ENCODE measurements at places on chromosomes 7 and 10.

DNA sequence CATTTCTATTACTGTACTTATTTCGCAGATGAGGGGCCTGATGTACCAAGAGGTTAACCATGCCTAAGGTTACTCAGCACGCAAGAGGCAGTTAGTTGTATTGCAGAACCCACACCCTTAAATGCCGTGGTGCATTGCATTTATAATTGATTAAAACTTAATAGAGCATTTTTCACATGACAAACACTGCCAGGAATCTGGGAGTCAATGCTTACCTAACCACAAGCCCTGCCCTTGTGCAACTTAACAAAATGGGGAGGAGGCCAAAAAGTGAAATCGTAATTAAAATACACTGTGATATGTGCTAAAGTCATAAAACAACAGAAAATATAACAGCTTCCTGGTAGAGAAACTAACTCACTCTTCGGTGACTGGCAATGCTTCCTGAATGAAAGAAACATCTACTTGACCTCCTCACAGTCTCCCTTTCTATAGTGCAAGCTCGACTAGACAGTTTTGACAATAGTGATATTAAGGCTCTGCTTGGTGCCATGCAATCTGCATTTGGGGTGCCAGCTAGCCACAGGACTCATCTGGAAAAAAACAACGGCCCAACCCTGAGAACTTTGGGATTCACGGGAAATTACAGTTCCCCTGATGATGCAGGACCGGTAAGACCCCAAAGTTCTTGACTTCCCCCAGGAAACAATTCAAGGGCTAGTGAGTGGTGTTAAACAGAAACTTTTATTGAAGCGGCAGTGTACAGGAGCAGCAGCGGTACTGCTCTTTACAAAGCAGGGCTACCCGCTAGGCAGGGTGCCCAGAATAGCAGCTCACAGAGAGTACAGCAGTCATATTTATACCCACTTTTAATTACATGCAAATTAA is 612.4 kb downstream of the TNS3 start:
- DNase-seq: no peak

DNA sequence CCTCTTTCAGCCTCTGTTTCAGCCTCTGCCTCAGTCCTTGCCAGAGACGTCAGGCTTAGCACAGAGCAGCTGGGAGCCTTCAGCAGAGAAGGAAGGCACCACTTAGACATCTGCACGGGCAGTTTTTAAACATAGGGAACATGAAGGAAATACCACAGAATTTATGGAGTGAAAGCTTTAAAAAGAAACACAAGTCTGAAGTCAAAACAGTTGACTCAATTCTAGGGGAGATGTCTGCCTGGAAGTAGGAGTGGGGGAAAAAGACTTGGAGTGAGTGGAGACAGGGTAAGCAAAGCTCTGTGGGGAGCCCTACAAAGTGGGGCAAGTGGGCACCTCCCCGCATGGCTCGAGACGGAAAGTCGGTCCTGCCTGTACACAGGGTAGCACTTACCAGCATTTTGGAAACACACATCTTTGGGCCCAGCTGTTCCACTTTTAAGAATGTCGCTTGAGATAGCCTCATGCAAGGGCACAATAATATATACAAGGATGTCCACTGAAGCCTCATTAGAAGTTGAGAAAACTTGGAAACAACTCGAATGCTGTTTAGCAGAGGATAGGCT is 5.0 kb upstream of the TBXAS1 start:
- DNase-seq: no peak

- no peak for DNase-seq
Measured at GRCh38 chr10:57628592-57629284, 639.0 kb downstream of the IPMK start.

GRCh38 chr7:139854803-139855497 is 25.9 kb downstream of the TBXAS1 start:
- no peak for DNase-seq

GRCh38 chr7:157371296-157371695 is 34.5 kb downstream of the DNAJB6 start:
- no peak for DNase-seq

- no peak for DNase-seq
Measured at GRCh38 chr7:23530405-23530804, 1.4 kb downstream of the TRA2A start.

- DNase-seq: no peak
Measured at GRCh38 chr10:117134056-117134305, 4.1 kb downstream of the VAX1 start.

DNA sequence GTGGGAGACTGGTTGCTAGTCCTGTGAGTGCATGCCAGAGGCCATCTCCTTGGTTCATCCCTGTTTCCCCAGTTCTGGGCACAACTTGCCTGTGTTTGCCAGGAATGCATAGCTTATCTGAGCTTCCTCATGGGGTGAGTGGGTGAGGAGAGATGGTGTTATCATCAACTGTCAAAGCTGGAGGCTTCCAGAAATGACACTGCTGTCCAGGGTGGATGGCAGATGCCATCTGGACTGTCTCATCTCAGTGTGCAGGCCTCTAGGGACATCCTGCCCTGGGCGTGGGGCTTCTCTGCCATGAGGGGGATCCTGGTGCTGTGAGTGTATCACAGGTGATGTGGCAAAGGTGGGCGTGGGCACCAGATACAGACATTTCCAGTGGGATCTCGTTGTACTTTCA is 328.6 kb downstream of the DPP6 start:
- no peak for DNase-seq

GRCh38 chr7:117296066-117296465 is 26.8 kb downstream of the WNT2 start:
- no peak for DNase-seq

- no peak for DNase-seq
Measured at GRCh38 chr7:64733550-64734240, 60.5 kb upstream of the ZNF138 start.

DNA sequence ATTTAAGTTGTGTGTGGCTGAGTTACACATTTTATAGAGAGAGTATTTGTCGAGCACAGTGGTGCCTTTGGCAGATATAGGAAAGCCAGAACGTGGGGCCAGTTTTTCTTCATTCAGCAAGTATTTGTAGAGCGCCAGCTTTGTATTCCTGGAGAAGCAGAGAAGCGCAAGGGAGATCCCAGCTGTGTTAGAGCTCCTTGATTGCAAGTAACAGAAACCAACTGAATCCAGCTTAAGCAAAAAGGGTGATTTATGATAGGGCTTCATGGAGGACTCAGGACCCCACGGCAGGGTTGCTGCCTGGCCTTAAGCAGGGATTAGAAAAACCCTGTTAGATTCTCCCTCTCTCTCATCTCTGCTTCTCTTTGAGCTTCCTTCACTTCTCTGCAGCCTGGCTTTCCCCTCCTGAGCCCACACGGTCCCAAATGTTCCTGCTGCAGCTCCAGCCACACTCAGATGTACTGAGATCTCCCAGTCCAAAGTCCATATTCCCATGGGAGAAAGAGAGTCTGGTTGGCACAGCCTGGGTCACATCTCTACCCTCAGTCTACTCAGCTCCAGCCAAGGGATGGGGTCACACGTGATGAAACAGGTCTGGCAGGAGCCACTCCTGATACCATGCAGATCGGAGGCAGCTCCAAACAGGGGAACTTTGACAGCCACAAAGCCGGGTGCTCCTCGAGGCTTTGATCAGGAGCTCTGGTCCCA is 16.7 kb downstream of the UBTD1 start:
- no peak for DNase-seq

- no peak for DNase-seq
Measured at GRCh38 chr7:112350585-112350984, 99.7 kb upstream of the IFRD1 start.

DNA sequence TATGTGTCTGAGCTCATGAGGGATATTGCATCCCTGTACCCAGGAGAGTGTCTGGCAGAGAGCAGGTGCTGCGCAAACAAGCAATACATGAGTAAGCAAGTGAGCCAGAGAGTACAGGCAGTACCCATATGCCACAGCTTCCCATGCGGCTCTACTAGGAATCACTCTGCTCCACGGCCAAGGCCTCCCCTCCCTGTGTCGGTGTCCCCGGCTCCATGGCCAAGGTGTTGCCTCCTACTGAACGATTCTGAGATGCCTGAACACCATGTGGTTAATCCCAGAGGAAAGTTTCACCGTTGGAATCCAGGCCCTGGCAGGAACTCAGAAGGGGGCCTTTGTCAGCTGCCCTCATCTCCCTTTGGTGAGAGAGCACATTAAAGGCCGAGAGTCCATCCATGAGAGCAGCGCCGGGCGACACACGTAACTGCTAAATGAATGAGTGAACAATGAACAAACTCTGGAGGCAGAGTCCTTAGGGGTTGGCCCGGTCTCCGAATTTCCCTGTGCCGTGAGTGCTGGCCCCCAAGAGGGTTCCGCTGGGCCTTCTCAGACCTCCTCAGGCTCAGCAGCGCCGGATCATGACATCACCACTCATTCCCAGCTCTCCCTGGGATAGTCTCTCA is 136.0 kb upstream of the FAM20C start:
- no peak for DNase-seq

DNA sequence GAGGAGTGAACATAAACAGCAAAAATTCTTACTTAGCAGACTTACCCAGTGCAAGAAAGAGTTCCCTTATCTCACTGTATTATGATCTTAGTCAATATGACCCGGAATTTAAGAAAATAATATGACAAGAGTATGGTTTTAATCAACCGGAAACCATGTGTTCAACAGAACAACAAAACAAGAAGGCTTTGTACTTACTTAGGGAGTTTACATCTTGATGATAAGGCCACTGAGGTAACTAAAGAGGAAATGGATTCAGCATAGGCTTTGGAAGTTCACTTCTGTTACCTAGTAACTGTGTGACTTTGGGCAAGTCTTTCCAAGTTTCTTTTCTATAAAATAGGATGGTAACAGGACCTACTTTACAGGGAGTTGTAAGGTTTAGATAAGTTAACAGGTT is 7.4 kb upstream of the FAS start:
- no peak for DNase-seq

GRCh38 chr7:47531584-47532492 is 50.1 kb downstream of the TNS3 start:
- DNase-seq: no peak

DNA sequence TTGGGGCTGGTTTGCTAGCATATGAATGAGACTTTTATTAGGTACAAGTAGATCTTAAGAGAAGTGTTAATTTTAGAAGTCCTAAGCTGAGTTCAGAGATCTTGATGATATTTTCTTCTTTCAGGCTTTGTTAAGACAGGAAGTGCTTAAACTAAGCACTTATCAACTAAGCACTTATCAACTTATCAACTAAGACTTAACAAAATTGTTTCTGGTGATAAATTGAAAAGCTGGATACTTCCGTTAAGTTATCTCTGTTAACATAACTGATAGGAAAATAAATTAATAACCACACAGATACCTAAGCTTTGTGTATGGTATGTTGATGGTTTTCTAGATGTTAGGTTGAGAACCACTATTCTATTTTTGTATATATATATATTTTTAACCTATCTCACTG is 113.7 kb downstream of the PHTF2 start:
- no peak for DNase-seq

DNA sequence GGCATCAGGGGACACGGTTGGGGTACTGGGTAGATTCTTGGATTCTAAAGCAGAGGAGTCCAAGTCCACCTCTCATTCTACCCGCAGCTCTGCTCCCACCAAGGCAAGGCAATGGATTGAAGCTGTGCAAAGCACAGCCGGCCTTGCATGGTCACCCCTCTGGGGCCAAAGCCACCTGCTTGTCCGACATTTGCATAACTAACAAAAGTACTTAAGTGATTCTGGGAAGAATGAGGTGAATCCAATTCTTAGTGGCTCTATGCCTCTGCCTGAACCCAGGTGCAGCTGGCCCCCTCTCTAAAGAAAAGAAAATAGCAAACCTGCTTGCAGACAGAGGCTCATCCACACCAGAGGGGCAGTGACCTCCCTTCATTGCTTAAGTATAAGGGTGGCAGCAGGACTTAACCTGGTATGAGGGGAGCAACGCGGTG is 10.7 kb upstream of the COBL start:
- DNase-seq: no peak

DNA sequence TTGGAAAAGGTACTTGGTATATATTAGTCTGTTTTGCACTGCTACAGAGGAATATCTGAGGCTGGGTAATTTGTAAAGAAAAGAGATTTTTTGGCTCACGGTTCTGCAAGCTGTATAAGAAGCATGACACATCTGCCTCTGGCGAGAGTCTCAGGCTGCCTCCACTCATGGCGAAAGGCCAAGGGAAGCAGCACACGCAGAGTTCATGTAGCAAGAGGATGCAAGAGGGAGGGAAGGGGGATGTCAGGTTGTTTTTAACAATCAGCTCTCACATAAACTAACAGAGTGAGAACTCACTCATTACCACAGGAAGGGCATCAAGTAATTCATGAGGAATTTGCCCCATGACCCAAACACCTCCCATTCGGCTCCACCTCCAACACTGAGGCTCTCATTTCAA is 484.8 kb upstream of the DPP6 start:
- no peak for DNase-seq

DNA sequence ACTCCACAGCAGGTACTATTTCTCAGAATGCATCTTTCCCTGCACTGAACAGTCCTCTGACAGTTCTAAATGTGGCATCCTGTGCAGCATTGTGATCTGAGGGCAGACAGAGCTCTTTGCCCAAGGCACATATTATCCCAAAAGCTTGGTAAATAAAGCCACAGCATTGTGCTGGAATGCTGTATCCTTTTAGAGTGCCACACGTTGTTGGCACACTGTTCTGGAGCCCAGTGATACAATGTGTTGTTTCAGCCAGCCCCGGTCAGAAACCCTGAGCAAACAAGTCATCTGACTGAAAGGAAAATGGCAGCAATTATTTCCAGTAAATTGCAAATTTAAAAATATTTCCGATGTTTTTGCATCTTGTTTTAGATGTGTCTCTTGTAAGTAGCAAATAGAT is 45.4 kb downstream of the NAMPT start:
- DNase-seq: no peak

- DNase-seq: no peak
Measured at GRCh38 chr7:767941-768731, 41.1 kb upstream of the PRKAR1B start.

DNA sequence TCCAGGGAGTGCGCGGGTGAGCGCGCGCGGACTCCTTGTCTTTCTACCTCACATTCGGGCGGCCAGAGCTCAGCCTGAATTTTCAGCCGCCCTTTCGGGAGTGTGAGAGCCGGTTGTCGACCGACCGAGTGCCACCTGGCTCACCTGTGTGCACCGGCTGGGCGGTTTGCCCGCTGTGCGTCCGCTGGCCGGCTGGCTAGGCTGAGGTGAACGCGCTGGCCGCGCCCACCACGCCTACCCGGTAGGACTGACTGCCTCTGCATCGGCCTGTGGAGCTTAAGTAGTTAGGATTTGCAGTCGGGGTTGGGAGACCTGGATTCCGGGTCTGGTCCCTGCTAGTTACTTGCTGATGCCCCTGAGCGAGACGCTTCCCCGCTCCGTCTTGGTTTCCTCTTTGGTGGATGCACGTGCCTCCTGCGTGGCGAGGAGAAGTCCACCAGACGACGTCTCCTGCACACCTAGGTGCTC is 553 bp downstream of the TSPAN15 start:
- no peak for DNase-seq

- no peak for DNase-seq
Measured at GRCh38 chr7:99407872-99408378, 472 bp downstream of the PDAP1 start.

DNA sequence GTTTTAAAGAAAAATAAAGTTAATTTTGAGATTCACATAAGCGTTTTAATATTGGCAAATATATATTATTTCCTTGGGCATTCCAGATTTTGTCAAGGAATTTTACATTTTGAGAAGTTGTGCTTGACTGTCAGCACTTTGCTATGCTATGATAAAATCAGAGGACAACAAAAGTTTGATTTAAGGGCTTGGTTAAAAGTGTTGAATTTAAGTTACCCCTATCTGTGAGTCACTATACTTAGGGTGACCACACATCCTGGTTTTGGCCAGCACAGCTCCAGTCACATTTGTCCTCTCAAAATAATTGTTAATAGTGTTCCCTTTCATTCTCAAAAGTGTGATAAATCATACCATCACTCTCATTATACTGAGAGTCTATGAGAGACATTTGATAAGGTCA is 34.2 kb upstream of the ANK3 start:
- no peak for DNase-seq

- DNase-seq: no peak
Measured at GRCh38 chr10:42926843-42927242, 144.2 kb downstream of the BMS1 start.

Measured in activated T-helper 1 cell treated with Interleukin-2 at 50 U/mL for 16 hours (primary cell).